Neural progenitor cell (in vitro differentiated cells): ENCODE measurements at places on chromosomes 3 and 15. TPM values are rescaled to one million over a fixed set of nuclear protein-coding genes. Genes with fewer than 3 reads are reported as not detected.

GRCh38 chr3:110301781-110302180 is 769.8 kb upstream of the NECTIN3 start:
- no peak for DNase-seq

Gene RTP3
- not detected in 2 replicates for total RNA-seq

Gene GABRB3
- 8.8 and 11.1 TPM in 2 replicates for total RNA-seq

DNA sequence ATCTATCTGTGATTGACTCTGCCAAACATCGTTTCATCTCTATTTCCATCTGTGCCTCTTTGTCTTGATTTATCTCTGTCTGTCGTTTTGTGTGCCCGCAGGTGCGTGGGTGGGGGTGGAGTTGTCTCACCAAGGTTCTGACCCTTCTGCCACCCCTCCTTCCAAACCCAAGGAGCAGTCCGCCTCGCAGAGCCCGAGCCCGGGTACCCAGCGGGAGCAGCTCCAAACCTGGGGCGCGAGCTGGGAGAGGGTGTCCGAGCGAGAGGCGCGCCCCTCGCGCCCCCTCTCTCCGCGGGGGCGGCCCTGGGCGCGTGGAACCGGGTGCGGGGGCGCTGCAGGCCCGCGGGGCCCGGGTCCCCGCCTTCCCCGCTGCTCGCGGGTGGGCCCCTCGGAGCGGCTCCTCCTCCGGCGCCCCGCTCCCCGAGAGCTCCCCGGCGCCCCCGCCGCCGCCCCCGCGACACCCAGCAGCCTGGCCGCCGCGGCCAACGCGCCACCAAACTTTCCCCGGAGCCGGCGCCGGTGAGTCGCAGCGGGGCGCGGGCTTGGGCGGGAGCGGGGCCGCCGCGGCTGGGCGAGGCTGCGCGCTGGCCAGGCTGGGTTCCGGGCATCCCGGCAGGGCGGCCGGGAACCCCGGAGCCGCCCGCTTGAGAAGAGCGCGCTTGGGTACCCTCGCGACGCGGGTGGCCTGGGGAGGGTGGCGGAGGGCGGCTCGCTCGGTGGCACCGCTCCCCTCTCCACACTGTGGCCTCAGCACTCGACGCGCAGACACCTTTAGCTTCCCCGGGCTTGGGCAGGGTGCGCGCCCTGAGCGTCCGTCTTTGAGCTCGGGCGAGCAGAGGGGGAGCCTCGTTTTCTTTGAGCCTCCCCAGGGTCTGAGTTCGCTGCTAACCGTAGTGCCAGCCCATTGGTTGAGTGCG is at the start of gene HRH1:
Gene HRH1 (plus strand): TSS at position 458 of the 917 bp plus-strand sequence. CDS start 104,545 bp downstream, outside the sequence.
- DNase-seq = peak; percentile 65

DNA sequence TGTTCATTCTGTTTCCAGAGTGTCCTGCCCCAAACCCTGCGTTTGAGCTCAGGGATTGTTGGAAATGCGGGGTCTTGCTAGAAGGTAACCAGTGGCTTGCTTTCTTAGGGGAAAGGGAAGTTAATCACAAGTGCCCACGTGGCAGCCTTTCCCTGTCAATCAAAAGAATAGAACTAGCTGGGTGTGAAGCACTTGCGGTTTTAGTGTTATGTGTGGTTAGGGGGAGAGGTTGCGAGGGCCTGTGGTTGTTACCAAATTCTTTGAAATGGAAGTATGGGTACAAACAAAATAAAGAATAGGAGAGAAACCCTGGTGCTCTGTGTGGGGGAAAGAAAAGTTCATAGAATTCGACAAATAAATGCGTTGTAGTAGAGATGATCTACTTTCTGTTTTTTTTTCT is 67.6 kb downstream of the FNDC3B start:
- DNase-seq = no peak

Gene LTK
- total RNA-seq = 0.12 TPM in 1 of 2 replicates, not detected in the other

DNA sequence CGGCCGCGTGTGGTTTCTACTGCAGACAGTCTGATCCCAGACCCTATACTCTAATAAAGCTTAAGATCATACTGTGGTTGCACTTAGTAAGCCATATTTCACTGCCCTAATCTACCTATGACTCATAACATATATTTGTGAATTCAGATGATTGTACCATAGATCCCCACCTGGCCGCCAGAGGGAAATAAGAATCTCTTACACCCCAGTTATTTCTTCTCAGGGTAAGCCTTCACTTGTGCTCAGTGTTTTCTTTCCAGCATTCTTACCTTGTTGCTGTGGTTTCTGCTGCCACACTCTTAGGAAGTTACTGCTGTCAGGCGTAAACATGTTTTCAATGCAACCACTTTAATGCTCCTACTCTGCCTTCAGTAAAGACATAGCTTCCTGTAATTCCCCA is 105.9 kb downstream of the B3GALNT1 start:
- DNase-seq = no peak

Gene RPS27L
- 57.8 and 111 TPM in 2 replicates for total RNA-seq

DNA sequence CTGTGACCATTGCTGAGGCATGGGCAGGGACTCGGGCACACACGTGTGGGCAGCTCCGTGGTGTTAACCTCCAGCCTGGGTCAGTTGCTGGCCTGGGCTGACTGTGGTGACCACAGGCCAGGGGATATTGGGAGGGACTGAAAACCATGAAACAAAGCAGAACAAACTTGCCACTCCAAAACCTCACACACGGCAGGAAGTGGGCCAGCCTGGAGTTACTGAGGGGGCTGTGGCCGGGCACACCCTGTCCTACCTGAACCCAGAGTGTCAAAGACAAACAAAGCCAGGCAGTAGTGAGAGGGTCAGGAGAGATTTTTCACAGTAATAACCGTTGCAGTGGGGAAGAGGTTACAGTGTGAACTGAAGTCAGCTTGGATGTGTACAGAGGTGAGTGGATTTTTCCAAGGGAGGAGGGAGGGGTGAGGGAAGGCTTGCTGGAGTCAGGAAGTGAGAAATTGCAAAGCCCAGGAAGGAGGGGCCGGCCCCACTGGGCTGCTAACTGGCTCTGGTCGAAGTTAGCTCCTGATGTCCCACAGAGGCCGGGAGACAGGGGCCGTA is 40.0 kb upstream of the ATP10A start:
- no peak for DNase-seq

- peak; percentile 60 for DNase-seq
Measured at GRCh38 chr15:96325541-96326327, 4.8 kb upstream of the NR2F2 start.

GRCh38 chr15:74306781-74307217 is 60.6 kb downstream of the CYP11A1 start:
- peak; percentile 59 for DNase-seq

DNA sequence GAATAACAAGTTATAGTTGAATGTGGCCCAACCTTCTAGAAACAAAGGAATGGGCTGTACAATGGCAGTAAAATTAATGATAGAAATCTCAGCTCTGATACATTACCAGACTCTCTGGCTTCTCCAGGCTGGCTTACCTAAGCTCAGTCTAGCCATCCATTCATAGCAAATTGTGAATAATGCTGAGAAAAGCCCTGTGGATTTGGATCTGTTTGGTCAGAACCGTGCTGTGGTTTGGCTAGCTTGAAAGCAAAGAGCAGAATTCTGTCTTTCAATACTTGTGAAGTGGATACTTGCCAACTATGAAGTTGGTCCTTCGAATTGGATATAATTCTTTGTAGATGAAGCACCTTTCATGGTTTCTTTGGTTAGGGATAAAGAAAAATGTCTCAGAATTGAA is 199.1 kb downstream of the EPHA3 start:
- no peak for DNase-seq

DNA sequence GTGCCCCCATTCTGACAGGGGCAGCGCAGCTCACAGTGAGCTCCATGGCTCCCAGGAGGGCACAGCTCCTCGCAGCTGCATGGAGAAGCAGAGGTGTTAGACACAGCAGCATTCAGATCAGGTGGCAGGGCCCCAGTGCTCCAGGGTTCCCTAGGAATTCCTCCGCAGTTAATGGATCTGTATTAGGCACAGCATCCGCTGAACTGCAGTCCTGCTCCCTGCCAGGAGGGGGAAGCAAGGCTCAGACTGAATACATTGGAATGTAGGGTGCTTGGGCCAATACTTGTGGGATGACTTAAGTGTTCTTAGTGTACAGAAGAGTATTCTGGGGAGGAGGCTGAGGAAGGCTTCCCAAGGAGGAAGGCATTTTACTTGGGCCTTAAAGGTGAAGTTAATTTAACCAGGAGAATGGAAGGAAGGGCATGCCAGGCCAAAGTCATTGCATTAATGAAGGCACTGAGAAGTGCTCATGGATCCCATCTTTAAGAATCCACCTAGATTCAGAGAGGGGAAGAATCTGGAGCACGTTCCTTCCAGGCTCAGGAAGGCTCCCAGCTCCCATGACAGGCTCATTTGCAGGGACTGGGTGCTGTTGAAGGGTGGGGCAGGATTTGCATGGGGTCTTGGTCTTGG is 111.6 kb downstream of the RAB11A start:
- DNase-seq = peak; percentile 82

- no peak for DNase-seq
Measured at GRCh38 chr3:143848704-143849103, 436 bp upstream of the SLC9A9 start.

DNA sequence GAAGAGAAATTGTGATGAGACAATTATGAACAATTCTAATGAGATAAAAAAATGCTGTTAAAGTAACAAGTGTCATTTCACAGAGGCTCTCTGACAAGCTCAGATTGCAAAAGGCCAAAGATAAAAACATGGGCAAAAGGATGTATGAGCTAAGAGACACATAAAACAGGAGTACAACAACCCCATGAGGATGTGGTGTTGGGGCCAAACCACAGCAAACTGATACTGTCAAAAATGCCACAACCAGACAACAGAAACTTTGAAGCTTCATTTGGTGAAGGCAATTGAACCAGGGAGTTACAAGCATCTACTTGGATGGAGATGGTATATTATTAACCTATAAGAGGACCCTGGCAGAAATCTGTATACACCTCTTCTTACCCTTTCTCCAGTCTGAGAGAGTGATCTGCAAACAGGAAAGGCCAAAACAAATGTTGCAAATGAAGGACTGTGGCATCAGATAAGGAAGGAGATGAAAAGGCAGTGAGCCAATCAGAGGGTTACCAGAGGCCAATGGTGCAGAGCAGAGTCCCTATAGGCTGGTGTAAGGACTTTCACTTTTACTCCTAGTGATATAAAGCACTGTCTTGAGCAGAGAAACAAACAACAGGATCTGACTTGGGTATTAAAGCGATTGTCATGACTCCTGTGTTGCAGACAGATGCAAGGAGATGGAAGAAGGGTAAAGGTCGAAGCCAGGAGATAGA is 659.0 kb downstream of the NTRK3 start:
- DNase-seq = no peak

Gene RPL15
- total RNA-seq = 5,928 and 7,186 TPM in 2 replicates

GRCh38 chr15:62488387-62488786 is 323.3 kb upstream of the C2CD4B start:
- DNase-seq = no peak

DNA sequence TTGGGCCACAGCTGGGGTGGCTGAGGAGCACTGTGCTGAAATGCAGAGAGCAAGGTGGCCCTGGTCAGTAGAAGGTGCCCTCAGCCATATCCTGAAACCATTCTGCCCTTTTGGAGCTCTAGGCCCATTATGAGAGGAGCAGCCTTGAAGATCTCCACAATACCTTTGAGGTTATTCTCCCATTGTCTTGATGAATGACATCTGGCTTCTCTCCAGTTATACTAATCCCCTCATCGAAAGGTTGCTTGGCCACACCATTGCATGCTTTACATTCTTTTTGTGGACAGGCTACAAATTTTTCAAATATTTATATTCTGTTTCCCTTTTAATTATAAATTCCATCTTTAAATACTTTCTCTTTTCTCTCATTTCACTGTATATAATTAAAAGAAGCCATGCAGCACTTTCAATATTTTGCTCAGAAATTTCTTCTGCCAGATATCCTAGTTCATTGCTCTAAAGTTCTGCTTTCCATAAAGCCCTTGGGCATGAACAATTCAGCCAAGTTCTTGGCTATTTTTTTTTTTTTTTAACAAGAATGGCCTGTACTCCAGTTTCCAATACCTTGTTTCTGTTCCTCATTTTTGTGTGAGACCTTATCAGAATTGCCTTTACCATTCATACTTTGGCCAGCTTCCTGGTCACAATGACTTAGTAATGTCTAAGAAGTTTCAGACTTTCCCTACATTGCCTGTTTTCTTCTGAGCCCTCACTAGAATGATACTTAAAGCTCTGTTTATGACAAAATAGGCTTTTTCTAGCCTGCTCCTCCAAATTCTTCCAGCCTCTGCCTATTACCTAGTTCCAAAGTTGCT is 138.9 kb upstream of the SGO1 start:
- no peak for DNase-seq

- no peak for DNase-seq
Measured at GRCh38 chr3:196694202-196694638, 17.8 kb downstream of the CEP19 start.

- DNase-seq = no peak
Measured at GRCh38 chr15:39478996-39479395, 101.9 kb upstream of the THBS1 start.
